Karpas-422 (cell line): ENCODE measurements at places on chromosomes 12 and 14. TPM values are rescaled to one million over a fixed set of nuclear protein-coding genes. Genes with fewer than 3 reads are reported as not detected.

TAS2R7 gene
- 0.47 TPM in 1 of 2 replicates, not detected in the other for total RNA-seq

CCNK gene
- 46.1 and 69.4 TPM in 2 replicates for total RNA-seq

KRT79 gene
- total RNA-seq: not detected in 2 replicates

KRT78 gene
- not detected in 2 replicates for total RNA-seq

TAS2R50 gene
- 3.9 and 12.0 TPM in 2 replicates for total RNA-seq

ABCD4 gene
- 49.2 and 64.1 TPM in 2 replicates for total RNA-seq

EP400 gene
- total RNA-seq: 13.7 and 16.8 TPM in 2 replicates

ADAM20 gene
- total RNA-seq: 1.6 and 2.7 TPM in 2 replicates

PLEKHG7 gene
- total RNA-seq: not detected in 2 replicates

INHBE gene
- total RNA-seq: 14.3 and 17.9 TPM in 2 replicates

HOXC6 gene
- total RNA-seq: not detected in 2 replicates

DHRS2 gene
- 2.1 and 19.0 TPM in 2 replicates for total RNA-seq

ACSM4 gene
- not detected in 2 replicates for total RNA-seq

GLT1D1 gene
- not detected in 2 replicates for total RNA-seq

RFX4 gene
- not detected in 2 replicates for total RNA-seq

E2F7 gene
- 0.83 and 2.0 TPM in 2 replicates for total RNA-seq

CACNA2D4 gene
- total RNA-seq: 0.22 and 0.37 TPM in 2 replicates
